Ecto neural progenitor cell (in vitro differentiated cells): ENCODE measurements at places on chromosomes 13 and 19.

DNA sequence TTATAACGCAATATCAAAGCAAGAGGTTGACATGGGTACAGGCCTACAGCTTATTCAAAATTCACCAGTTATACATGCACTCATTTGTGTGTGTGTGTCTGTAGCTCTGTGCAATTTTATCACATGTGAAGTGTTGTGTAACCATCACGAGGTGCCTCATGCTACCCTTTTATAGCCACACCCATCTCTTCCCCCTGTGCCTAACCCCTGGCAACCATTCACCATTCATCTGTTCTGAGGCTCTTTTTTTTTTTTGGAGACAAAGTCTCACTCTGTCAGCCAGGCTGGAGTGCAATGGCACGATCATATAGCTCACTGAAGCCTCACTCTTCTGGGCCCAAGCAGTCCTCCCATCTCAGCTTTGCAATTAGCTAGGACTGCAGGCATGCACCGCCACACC lies 78.4 kb downstream of the DPF1 start:
- DNase-seq = no peak

- no peak for DNase-seq
Observed at GRCh38 chr19:45355910-45356309, 14.5 kb downstream of the ERCC2 start.

DNA sequence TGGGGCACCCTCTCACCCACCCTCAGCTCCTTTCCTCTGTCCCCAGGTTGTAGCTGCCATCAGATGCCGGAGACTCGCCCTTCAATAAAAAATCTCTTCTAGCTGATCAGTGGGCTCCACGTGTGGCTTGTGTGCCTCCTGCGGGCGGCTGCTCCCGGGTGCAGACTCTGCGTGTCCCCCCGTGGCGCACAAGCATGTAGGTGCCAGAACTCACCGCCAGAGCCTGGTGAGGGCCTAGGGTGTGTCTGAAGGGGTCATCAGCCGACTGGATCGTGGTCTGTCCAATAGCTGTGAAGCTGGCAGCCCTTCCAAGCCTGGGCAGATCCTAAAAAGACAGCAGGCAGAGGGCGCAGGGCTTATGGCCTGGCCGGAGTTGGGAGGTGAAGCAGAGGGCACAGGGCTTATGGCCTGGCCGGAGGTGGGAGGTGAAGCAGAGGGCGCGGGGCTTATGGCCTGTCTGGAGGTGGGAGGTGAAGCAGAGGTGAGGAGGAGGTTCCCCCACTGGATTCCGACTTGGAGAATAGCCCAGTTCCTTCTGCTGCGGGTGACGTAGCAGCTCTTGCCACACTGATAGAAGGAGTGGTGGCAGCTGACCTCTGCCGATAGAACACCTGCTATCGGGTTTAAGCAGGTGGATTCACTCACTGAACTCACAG lies 11.7 kb downstream of the NOP53 start:
- no peak for DNase-seq

DNA sequence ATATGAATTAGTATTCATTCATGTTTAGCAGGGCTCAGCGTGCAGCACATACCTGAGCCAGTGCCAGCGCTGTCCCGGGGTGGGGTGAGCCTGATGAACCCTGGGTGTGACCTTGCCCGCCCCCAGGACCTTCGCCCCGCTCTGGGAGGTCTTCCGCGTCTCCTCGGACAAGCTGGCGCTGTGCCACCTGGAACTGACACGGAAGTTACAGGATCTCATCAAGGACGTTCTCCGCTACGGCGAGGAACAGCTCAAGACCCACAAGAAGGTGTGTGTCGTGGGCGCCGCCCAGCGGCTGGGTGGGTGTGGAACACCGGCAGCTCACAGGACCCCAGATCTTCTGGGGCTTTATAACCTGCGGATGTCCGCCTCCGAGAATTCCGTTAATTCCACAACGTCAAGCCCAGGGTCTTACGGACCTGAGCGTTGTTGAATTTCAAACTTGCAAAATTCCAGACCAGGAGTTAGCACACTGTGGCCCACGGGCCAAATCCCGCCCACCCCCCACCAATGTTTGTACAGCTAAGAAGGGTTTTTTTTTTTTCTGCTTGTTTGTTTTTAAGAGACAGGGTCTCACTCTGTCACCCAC lies 15.4 kb downstream of the FCHO1 start:
- peak; percentile 86 for DNase-seq

- no peak for DNase-seq
Observed at GRCh38 chr13:97388373-97388772, 45.6 kb upstream of the RAP2A start.

- no peak for DNase-seq
Observed at GRCh38 chr13:40617801-40618356, 48.6 kb downstream of the FOXO1 start.

DNA sequence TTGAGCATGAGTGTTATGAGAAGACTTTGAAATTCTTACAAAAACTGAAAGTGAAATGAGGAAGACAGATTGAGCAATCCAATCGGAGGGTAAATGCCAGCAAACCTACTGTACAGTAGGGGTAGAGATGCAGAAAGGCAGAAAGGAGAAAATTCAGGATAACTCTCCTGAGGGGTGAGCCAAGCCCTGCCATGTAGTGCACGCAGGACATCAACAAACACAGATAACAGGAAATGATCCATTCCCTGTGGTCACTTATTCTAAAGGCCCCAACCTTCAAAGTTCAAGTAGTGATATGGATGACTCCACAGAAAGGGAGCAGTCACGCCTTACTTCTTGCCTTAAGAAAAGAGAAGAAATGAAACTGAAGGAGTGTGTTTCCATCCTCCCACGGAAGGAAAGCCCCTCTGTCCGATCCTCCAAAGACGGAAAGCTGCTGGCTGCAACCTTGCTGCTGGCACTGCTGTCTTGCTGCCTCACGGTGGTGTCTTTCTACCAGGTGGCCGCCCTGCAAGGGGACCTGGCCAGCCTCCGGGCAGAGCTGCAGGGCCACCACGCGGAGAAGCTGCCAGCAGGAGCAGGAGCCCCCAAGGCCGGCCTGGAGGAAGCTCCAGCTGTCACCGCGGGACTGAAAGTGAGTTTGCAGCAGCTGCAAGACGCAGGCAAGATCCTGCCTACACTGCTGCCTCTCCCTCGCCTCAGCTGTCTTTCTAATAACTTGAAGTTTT lies at the start of gene TNFSF13B:
TSS of gene TNFSF13B (plus strand) at position 118 of the 728 bp plus-strand sequence. CDS start at position 296, 178 bp downstream.
- DNase-seq = peak; percentile 72
